EL (cell line): ENCODE measurements at places on chromosomes 3 and 15.

- DNase-seq, result no peak
Observed at GRCh38 chr3:108301695-108302404, 5.5 kb downstream of the HHLA2 start.

DNA sequence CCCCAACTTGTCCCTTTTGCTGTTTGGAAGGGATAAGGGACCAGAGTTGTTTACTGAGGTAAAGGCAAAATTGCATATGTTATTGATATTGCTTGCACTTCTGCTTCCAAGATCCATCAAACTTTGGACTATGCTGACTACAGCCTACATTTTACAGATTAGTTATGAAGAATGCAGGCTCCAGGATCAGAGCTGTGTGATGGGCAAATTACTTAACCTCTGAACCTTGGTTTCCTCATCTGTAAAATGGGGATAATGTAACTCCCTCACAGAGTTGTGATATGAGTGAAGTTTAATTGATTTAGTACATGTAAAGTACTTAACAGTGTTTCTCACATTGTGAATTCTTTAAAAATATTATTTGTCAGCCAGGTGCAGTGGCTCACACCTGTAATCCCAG lies 15.9 kb downstream of the FAIM start:
- no peak for DNase-seq

DNA sequence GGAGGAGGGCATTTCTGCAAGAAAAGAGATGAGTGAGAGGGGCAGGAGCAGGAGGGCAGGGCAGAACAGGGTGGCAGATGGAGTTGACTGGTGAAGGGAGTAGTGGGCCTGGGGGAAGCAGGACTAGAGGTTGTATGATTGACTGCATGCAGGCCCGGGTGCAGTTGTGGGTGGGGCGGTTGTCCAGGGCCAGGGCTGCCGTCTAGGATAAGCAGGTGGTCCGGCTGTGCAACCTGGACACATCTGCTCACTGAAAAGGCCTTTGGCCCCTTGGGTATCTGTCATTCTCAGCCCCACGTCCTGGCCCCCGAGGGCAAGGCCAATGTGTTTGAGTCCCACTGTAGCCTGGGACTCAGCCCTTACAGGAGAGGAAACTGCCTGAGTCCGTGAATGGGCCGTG lies 25.4 kb downstream of the ALS2CL start:
- DNase-seq, result no peak

GRCh38 chr3:138374573-138375134 lies 26.3 kb downstream of the MRAS start:
- DNase-seq, result no peak

GRCh38 chr15:66294157-66294931 lies 976 bp downstream of the DIS3L start:
- peak; percentile 95 for DNase-seq

- peak; percentile 48 for DNase-seq
Observed at GRCh38 chr3:14175383-14176037, 2.9 kb downstream of the XPC start.

DNA sequence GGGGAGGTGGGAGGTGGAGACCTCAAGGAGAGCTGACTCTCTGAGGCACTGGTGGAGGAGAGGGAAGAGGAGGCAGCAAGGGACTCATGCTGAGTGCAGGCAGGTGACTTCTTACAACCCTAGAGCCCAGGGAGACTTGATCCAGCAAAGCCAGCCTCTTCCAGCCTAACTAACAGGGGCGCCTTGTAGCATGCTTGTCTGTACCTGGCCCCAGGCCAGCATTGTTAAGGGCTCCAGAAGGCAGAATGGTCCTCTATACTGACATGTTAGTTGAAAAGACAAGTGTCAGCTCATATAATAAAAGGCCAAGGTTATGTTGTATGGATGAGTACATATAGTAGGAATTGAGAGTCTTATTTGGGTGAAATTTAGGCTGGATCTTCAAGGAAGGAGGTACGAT lies 65.4 kb downstream of the CHDH start:
- DNase-seq, result no peak

DNA sequence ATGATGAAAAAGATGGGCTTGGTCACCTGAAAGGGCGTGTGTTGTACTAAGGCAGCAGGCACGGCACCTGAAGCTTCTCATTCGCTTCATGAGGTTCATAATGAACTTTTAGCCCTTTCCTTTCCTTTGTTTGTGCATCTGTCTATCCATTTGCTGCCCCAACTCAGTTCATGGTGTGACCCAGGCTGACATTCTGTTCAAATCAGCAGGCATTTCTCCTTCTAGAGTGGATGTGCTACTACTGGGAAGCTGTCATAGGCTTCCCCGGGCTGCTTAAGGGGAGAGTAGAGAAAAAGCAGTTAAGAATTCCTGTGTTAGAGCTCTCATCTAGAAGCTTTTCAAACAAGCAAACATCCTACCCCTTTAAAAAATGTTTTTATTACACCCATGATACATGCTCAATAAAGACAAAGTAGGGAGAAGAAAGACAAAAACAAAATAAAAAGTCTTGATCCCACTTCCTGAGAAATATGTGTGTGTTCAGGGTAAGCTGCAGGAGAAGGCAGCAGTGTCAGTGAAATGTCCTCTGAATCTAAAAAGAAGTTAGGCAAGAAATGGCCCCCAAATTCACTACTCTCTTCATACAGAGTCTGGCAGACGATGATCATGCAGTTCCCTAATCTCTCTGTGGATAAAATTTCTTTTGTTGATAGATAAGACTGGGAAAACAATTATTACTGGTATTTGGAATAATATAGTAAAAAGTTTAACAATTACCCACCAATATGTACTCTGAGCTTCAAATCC lies 136.9 kb upstream of the PFN2 start:
- peak; percentile 38 for DNase-seq

DNA sequence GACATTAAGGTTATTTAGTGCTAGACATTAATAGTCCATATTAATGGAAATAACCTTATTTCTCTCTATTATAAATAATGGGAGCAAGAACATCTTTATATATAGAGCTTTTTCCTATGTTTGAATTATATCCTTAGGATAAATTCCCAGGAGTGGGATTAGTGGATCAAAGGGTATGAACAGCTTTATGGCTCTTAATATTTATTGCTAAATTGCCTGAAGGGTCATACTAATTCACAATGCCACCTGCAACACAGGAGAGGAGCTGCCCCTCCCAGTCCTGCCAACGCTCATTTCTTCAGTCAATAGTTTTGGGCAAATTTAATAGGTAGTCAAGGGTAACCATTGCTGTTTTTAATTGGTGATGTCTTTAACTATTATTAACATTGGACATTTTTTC lies 48.9 kb upstream of the POLR2M start:
- no peak for DNase-seq
